ENCODE measurements at places on chromosomes 12 and 14. TPM values are rescaled to one million over a fixed set of nuclear protein-coding genes. Genes with fewer than 3 reads are reported as not detected.

GRCh38 chr12:111754671-111755070, 12.1 kb upstream of the ALDH2 start:
- no peaks in the 10 kb centered on the region for H3K27me3 ChIP-seq
- H3K36me3 ChIP-seq = no peaks in the 10 kb centered on the region
- H3K4me3 ChIP-seq = no peak overlapping the region
- peaks cover 40% of the 10 kb centered on the region for H3K4me1 ChIP-seq

- H3K27me3 ChIP-seq = no peaks in the 10 kb centered on the region
- no peak overlapping the region for H3K4me3 ChIP-seq
- no peaks in the 10 kb centered on the region for H3K4me1 ChIP-seq
- peak; percentile 21 for DNase-seq
- no peak overlapping the region for H3K27ac ChIP-seq
Measured at GRCh38 chr14:23660290-23661226, 24.4 kb downstream of the DHRS2 start.

DNA sequence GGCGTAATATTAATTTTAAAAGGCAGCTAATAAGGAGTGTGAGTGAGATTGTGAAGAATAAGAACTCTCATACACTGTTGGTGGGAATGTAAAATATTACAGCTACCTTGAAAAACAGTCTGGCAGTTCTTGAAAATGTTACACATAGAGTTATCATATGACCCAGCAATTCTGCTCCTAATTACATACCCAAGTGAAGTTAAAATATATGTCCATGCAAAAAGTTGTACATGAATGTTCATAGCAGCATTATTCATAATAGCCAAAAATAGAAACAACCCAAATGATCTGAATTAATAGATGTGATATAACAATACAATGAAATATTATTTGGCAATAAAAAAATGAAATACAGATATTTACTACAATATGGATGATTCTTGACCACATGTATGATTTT, 68.2 kb downstream of the RASSF8 start:
- no peaks in the 10 kb centered on the region for H3K36me3 ChIP-seq
- peaks cover 45% of the 10 kb centered on the region for H3K4me1 ChIP-seq
- no peak overlapping the region for H3K4me3 ChIP-seq
- no peaks in the 10 kb centered on the region for H3K27me3 ChIP-seq

DNA sequence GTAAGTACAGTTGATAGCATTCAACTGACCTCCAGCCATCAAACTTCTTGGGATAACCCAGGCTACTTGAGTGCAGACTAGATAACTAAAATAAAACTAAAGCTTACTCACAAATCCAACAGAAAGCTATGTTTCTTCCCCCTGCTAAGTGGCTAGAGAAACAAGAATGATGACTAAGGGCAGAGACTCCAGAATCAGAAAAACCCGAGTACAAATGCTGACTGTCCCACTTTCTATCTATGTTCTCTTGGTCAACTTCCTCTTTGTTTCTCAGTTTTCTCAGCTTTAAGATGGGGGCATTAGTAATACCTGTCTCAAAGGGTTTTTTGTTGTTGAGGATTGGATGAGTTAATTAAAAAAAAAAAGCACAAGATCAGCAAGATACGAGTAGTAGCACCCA, 6.1 kb upstream of the NUAK1 start:
- H3K36me3 ChIP-seq = no peaks in the 10 kb centered on the region
- no peak overlapping the region for H3K4me3 ChIP-seq
- H3K4me1 ChIP-seq = peaks cover 25% of the 10 kb centered on the region
- DNase-seq = no peak

DNA sequence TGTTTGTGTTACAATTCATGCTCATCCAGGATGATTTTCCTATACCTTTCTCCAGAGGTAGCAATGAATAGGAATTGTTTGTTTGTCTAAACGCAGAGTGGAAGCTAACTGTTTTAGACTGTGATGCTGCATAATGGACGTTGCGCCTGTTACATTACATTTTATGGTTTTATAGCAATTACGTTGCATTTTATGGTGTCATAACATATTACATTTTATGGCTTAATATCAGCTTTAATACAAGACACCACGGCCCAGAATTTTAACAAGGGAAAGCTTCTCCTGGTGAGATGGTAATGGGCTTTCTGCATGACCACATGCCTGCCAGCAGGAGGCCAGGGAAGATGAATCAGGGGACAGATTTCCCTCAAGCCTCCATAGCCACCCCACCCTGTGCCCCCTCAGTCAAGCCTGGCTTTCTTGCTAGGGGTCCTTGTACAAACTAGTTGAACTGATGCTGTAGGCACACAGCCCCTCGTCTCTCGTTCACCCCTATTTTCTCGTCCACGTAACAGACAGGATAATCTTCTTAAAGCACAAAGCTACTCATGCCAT, 56.5 kb downstream of the HSPB8 start:
- no peaks in the 10 kb centered on the region for H3K4me1 ChIP-seq
- no peak for DNase-seq
- H3K4me3 ChIP-seq = no peak overlapping the region
- no peak overlapping the region for H3K27ac ChIP-seq
- H3K27me3 ChIP-seq = no peaks in the 10 kb centered on the region
- H3K36me3 ChIP-seq = no peaks in the 10 kb centered on the region

- H3K36me3 ChIP-seq = no peaks in the 10 kb centered on the region
- no peak for DNase-seq
- no peak overlapping the region for H3K4me3 ChIP-seq
- H3K27me3 ChIP-seq = no peaks in the 10 kb centered on the region
- H3K27ac ChIP-seq = peak overlapping the region; percentile 40
Measured at GRCh38 chr12:74963867-74964331, 245.7 kb downstream of the KCNC2 start.

DNA sequence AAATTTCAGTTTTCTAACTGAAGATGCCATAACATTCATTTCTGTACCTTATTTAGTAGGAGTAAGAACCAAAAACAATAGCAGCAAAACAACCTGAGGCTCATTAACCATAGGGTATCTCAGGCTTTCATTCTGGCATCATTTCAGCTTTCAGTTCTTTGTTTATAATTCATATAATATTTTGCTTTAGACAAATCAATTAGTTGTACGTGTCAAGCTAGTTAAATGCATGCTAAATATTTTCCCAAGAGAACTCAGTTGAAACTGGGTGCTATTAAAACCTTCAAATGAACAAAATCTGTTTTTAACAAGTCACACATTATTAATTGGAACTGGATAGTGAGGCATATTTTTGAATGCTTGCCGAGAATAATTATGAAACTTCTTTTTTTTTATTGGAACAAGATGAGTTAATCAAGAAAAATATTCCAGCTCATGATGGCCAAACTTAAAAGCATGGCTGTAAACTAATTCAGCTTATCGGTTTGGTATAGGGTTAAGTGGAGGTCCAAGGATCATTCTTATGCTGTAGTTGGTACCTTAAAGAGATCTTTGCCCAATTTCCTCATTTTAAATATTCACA, 442.7 kb downstream of the BTG1 start:
- no peak overlapping the region for H3K4me3 ChIP-seq
- H3K27me3 ChIP-seq = no peaks in the 10 kb centered on the region
- no peak for DNase-seq
- no peak overlapping the region for H3K27ac ChIP-seq
- no peaks in the 10 kb centered on the region for H3K36me3 ChIP-seq

- DNase-seq = no peak
- H3K4me1 ChIP-seq = no peaks in the 10 kb centered on the region
- H3K27me3 ChIP-seq = no peaks in the 10 kb centered on the region
Measured at GRCh38 chr14:71155743-71156142, 248.5 kb downstream of the PCNX1 start.

- H3K36me3 ChIP-seq = no peaks in the 10 kb centered on the region
- DNase-seq = no peak
- peaks cover 61% of the 10 kb centered on the region for H3K4me1 ChIP-seq
- H3K27me3 ChIP-seq = no peaks in the 10 kb centered on the region
Measured at GRCh38 chr14:99520571-99521081, 39.4 kb downstream of the CCNK start.

- no peak overlapping the region for H3K27ac ChIP-seq
- no peak for DNase-seq
- H3K27me3 ChIP-seq = no peaks in the 10 kb centered on the region
- no peak overlapping the region for H3K4me3 ChIP-seq
- H3K4me1 ChIP-seq = peaks cover 42% of the 10 kb centered on the region
Measured at GRCh38 chr14:54643696-54644176, 76.8 kb downstream of the SAMD4A start.

DNA sequence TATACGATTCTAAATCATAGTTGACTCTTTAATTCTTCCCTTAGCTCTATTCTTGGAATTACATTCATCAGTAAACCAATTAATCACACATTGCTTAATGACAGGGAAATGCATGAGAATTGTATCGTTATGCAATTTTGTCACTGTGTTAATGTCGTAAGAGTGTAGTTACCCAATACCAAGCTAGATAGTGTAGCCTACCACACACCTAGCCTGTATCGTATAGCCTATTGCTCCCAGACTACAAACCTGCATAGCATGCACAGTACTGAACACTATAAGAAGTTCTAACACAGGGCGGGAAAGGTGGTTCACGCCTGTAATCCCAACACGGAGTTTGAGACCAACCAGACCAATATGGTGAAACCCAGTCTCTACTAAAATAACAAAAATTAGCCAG, 24.7 kb downstream of the HNRNPC start:
- H3K27me3 ChIP-seq = no peaks in the 10 kb centered on the region
- peaks cover 4% of the 10 kb centered on the region for H3K36me3 ChIP-seq
- H3K4me3 ChIP-seq = no peak overlapping the region

DNA sequence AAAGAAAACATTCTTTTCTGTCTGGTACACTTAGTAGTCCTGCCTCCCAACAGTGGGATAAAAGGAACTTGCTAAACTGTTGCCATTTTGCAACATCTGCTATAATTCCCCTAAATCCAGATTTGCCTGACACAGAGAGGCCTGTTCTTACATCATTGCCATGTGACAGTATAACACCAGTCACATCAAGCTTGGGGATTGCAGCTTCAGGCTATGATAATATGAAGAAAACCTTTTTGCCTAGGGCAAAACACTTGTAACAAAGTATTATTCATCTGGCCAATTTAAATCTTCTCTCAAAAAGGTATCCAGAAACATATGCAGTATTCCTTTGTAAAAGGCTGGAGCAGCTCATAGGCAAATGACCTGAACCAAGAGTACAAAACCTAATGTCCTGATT, 80.9 kb upstream of the OTX2 start:
- H3K27me3 ChIP-seq = no peaks in the 10 kb centered on the region
- no peak overlapping the region for H3K27ac ChIP-seq
- H3K4me1 ChIP-seq = no peaks in the 10 kb centered on the region

DNA sequence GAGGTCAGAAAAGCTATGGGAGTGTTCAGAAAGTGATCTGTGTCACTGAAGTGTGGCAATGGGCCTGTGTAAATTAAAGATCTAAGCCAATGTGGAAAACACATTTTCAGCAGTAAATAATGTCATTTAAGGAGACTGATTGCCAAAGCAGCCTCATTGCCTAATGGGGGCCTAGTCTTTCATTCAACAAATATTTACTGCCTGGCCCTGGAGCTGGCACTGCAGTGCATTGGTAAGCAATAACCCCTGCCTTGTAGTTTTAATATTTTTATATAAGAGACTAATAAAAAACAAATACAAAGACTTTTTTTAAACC, 326.6 kb downstream of the BTG1 start:
- peaks cover 25% of the 10 kb centered on the region for H3K4me1 ChIP-seq
- H3K27ac ChIP-seq = no peak overlapping the region
- H3K36me3 ChIP-seq = no peaks in the 10 kb centered on the region
- DNase-seq = no peak
- no peaks in the 10 kb centered on the region for H3K27me3 ChIP-seq

- DNase-seq = peak; percentile 55
- H3K27ac ChIP-seq = peak overlapping the region; percentile 91
- H3K4me3 ChIP-seq = peak overlapping the region; percentile 78
- no peaks in the 10 kb centered on the region for H3K36me3 ChIP-seq
Measured at GRCh38 chr14:103848175-103849077, 1.1 kb upstream of the PPP1R13B start.

- no peak overlapping the region for H3K4me3 ChIP-seq
- no peaks in the 10 kb centered on the region for H3K36me3 ChIP-seq
- H3K4me1 ChIP-seq = no peaks in the 10 kb centered on the region
- no peak for DNase-seq
- H3K27me3 ChIP-seq = no peaks in the 10 kb centered on the region
Measured at GRCh38 chr12:38465020-38465419, 148.4 kb downstream of the ALG10B start.

DNA sequence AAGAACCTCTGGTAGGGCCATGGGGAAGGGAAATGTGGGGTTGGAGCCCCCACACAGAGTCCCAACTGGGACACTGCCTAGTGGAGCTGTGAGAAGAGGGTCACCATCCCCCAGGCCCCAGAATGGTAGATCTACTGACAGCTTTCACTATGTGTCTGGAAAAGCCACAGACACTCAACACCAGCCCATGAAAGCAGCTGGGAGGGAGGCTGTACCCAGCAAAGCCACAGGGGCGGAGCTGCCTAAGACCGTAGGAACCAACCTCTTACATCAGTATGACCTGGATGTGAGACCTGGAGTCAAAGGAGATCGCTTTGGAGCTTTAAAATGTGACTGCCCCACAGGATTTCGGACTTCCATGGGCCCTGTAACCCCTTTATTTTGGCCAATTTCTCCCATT, 97.8 kb downstream of the HMGA2 start:
- H3K36me3 ChIP-seq = no peaks in the 10 kb centered on the region
- peaks cover 5% of the 10 kb centered on the region for H3K27me3 ChIP-seq
- no peak overlapping the region for H3K27ac ChIP-seq
- DNase-seq = no peak
- H3K4me3 ChIP-seq = no peak overlapping the region

DNA sequence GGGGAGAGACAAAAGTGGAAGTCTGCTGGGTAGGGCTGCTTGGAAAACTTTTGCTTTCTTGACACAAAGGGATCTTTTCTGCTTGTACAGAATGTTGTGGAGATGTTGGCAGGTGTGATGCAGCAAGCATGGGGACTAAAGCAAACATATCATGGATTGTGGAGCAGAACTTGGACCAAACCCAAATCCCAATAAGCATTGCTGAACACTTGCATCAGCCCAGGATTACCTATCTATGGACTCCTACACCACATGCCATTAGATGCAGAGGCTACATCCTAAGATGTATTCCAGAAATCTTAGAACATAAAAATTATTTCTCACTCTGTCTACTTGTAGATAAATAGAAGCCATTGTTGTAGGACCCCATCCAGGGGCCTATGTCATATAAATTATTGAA, 44.7 kb upstream of the RERG start:
- H3K4me1 ChIP-seq = no peaks in the 10 kb centered on the region
- H3K4me3 ChIP-seq = no peak overlapping the region
- no peak overlapping the region for H3K27ac ChIP-seq
- H3K36me3 ChIP-seq = no peaks in the 10 kb centered on the region
- H3K27me3 ChIP-seq = no peaks in the 10 kb centered on the region

- no peak for DNase-seq
- peaks cover 28% of the 10 kb centered on the region for H3K4me1 ChIP-seq
- H3K36me3 ChIP-seq = no peaks in the 10 kb centered on the region
- H3K4me3 ChIP-seq = no peak overlapping the region
- H3K27me3 ChIP-seq = peaks cover 3% of the 10 kb centered on the region
- H3K27ac ChIP-seq = no peak overlapping the region
Measured at GRCh38 chr14:20618271-20618749, 23.2 kb downstream of the OR6S1 start.

Gene VRTN
- total RNA-seq = not detected

Gene IFNG-AS1
- not detected for total RNA-seq

Gene APOF
- total RNA-seq = not detected

Gene ZC2HC1C
- total RNA-seq = not detected

Gene STXBP6
- total RNA-seq = 25.5 TPM

Gene HOXC10
- not detected for total RNA-seq

Gene SMIM41
- 5.8 TPM for total RNA-seq

Gene PTPRO
- total RNA-seq = not detected

Gene KRT75
- not detected for total RNA-seq

Gene STX2
- 14.3 TPM for total RNA-seq

Gene CYP27B1
- total RNA-seq = 3.1 TPM

Gene CLEC9A
- not detected for total RNA-seq

Gene DDN
- 0.18 TPM for total RNA-seq

Gene NOPCHAP1
- 29.8 TPM for total RNA-seq
